ENCODE measurements at places on chromosomes 16 and 17.

GRCh38 chr17:8345951-8346665, 6.5 kb downstream of the ODF4 start:
- no peak for DNase-seq

- DNase-seq: peak; percentile 44
These were observed 19.6 kb upstream of the KANSL1 start for GRCh38 chr17:46212634-46213435.

- peak; percentile 79 for DNase-seq
These were observed 5.0 kb downstream of the SLC5A2 start for GRCh38 chr16:31487720-31488467.

- DNase-seq: no peak
These were observed 1.8 kb downstream of the ALKBH5 start for GRCh38 chr17:18185391-18185790.

DNA sequence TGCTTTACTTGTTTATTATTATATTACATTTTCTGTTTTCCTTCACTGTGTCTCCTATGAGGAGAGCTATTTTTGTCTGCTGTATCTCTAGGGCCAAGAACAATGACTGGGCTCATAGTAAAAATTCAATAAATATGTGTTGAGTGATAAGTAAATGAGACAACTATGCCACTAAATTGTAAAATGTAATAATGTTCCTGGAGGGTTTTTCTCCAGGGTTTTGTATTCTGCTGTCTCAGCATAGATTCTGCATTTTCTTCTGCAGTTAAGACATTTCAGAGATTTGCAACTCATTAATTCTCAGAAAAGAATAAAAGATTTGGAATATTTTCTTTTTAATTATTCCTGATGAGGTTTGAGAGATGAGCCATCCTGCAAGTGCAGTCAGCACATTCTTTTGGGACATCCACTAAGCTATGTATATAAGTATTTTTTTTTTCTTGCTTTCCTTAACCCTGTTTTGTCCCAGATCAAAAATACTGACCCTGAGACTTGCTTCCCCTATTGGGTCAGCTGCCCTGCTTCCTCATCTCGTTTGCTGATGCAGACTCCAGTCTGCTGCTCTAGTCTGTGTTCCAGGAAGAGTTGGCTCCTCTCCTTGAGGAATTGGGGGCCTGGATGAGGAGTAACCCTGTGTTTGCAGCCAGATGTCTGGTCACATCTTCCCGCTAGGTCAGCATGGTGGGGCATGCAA, 122.9 kb downstream of the ABCA8 start:
- DNase-seq: no peak

DNA sequence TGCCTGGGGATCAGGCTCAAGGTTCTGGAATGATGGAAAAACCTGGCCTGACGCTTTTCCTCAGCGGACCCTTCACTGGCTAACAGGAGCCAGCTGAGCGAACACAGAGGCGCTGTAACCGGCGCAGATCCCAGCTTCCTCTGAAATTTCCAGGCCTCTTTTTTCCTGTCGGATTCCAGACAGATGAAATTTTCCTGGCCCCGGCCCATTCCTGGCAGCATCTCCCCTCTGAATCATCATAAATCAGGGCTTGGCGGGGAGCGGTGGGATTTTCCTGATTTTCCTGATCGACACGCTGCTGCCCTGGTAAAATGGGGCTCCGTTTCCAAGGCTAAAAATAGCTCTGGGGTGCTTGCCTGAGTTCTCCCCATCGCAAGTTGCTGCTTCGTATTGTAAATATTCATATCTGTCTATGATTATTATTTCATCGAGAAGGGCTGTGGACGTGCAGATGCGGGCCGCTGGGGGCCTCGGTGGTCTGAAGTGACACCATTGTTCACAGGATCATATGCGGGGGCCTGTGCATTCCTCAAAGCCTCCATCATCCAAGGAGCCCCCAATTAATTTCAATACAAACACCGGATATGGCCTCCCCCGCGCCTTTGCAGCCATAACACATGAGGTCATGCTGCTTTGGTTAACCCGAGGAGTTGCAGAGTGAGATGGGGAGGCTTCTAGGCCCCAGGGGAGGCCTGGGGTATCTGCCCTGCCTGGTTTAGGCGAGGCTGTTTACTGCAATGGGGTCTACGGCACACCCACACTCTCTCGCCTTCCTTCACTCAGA, 45.8 kb upstream of the ETV4 start:
- DNase-seq: no peak

- DNase-seq: no peak
These were observed 1.7 kb upstream of the IL17C start for GRCh38 chr16:88636488-88637265.

- no peak for DNase-seq
These were observed 36.2 kb upstream of the CRHR1 start for GRCh38 chr17:45747911-45748310.

DNA sequence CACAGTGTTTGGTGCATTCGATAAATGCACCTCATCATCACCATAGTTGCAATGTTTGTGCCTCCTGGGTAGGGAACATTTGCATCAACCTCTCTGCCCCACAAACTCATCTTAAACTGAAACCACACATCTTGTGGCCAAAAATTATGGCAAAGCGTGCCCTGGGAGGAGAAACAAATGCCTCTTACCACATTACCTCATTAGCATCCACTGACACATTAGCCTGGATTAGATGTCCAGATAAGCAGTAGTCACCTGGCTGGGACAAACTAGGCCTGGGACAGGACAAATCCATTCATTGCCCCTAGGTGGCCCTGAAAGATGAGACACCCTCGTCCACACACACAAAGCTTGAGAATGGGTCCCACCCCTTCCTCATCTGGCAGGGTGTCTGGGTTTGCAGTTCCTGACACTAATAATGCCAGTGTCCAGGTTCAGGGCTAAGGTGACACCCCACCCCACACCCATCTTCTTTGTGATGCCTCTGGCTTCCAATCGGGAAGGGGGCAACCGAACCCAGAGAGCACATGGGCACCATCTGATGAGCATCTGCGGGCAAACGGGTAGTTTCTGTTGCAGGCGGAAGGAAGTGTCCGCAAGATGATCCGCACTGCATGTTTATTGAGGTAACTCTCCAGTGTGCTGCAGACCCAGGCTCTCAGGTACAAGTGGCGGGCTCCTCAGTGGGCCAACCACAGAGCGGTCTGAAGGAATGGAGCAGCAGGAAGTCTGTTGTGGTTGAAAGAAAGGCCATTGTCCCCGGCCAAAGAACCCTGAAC, 8.6 kb downstream of the XYLT1 start:
- no peak for DNase-seq

GRCh38 chr16:67499106-67499505, 15.8 kb upstream of the AGRP start:
- DNase-seq: no peak

DNA sequence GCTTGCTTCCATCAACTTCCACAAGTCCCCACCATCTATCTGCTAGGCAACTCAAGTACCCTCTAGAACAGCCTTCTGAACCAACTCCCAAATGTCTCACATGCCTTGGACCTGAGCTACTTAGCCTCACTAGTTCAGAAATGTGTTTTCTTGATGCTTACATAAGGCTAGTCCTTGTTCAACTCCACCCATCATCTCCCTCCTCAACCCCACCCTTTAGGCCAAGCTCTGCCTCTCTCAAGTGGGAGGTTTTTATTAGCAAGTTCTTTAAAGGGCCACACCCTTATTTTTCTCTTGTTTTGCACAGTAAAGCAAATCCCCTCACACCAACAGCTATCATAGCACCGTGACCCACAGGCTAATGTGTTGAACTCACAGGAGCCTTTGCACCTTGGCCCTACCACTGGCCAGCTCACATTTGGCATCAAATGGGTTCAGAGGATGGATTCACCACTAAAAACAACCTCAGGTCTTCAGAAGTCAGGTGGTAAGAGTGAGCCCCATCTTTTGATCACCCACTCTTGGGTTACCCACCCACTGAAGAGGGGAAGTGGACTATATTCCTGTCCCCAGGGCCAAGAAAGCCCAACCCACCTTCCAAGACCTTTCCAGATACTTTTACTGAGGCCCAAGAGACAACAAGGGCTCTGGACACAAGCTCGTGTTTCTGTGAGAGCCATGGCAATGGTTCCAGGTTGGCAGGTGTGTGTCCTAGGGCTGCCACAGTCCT, 12.2 kb downstream of the PIK3R5 start:
- DNase-seq: no peak
